Effector memory CD4-positive, alpha-beta T cell (primary cell): ENCODE measurements at places on chromosomes 2 and 18.

DNA sequence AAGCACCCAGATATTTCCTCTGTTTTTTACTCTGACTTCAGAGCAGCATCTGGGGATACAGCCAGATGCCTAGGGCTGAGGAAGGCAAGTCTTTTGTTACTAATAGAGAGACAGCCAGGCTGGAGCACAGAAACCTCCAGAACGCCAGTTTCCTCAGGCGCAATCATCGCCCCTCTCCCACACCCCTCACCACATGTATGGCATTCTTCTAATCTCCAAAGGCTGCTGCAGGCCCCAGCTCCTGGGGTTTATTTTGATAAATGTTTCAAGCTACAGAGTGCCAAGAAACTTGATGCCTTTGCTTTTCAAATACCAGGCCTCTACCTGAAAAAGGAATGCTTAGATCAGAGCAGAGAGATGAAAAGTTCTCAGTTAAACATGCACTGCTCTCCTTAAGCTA lies 283.6 kb downstream of the RBM43 start:
- no peaks in the 10 kb centered on the region for H3K4me1 ChIP-seq
- H3K36me3 ChIP-seq: no peaks in the 10 kb centered on the region
- DNase-seq: no peak

GRCh38 chr18:57826252-57826651 lies 23.1 kb upstream of the ATP8B1 start:
- DNase-seq: no peak
- no peak overlapping the region for H3K4me3 ChIP-seq
- H3K36me3 ChIP-seq: no peaks in the 10 kb centered on the region
- no peaks in the 10 kb centered on the region for H3K4me1 ChIP-seq

- H3K4me1 ChIP-seq: no peaks in the 10 kb centered on the region
- no peaks in the 10 kb centered on the region for H3K36me3 ChIP-seq
- no peak for DNase-seq
- H3K4me3 ChIP-seq: no peak overlapping the region
Measured at GRCh38 chr2:217903859-217904613, 98.8 kb downstream of the TNS1 start.

DNA sequence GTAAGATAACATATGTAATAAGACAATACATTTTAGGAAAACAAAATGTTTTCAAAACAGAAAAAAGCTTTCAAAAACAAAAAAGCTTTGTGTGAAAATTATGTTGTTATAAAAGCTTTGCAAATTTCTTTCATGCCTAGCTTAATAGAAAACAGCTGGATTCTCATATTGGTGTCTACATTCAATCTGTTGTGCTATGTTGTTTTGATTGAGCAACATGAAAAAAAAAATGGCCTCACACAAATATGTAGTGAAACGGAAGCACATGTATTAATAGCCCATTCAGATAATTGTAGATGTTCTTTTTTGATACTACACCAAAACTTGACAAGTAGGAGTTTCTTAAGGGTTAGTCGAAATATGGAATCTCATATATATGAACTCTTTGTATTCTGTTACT lies 197.5 kb downstream of the ZEB2 start:
- no peak overlapping the region for H3K4me3 ChIP-seq
- no peak overlapping the region for H3K27ac ChIP-seq
- H3K27me3 ChIP-seq: no peaks in the 10 kb centered on the region

- no peak overlapping the region for H3K4me3 ChIP-seq
- no peaks in the 10 kb centered on the region for H3K27me3 ChIP-seq
- DNase-seq: no peak
- no peaks in the 10 kb centered on the region for H3K36me3 ChIP-seq
Measured at GRCh38 chr2:239602290-239603282, 201.8 kb upstream of the HDAC4 start.
